ENCODE measurements at places on chromosomes 3 and 15.
A peak's percentile ranks its signal among the peaks of the same experiment; 100 is the strongest.

GRCh38 chr3:90128391-90128790, 1021.0 kb downstream of the EPHA3 start:
- no peak for DNase-seq

DNA sequence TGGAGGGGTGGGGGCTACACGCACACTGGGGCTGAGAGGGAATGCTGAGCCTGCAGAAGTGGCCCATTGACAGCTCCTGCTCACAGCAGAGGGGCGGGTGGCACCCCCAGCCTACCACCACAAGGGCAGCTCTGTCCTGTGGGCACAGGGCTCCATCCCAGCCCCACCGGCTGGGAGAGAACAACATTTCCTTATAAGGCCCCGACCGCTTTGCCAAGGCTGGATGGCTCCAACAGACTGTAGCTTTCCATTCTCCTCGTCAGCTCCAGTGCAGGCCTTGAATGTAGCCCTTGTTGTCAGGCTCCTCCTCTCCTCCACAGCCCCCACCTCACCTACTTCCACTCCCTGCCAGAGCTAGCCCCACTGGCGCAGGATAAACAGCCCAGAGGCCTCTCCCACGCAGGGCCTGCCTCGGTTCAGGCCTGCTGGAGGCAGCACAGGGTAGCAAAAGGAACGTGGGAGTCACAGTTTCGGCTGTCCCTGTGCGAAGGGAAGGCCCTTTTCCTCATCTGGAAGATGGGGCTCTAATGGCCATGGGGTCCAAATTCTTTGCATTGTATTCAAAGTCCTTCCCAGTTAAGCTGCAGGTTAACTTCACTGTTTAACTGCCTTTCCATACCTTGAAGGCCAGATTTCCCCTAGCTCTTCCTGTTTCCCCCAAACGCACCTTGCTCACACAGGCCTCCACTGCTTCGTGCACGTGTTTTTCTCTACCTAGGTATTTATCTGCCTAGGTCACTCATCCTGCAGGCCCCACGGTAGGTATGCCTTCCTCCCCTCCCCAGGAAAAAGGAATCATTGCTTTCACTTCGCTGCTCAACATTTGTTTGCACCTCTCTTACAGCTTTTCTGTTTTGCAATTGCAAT, 101.6 kb upstream of the LPP start:
- no peak for DNase-seq

DNA sequence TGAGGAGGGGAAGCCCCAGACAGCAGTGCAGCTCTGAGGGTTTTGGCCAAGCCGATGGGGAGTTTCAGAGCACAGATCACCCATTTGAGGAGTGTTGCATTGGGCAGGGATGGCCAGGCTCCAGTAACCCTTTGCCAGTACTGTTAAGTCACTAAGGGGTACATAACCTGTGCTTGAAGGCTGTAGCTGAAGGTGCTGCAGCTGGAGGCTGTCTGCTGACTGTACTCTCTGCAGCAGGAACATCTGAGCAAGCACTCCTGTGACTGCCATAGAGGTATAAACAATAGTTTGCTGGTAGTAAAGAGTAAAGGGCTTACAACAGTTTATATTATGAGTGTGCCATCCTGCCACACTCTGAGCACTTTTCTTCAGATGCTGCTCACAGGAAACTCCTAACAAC, 297.8 kb downstream of the EPHA3 start:
- DNase-seq = no peak

DNA sequence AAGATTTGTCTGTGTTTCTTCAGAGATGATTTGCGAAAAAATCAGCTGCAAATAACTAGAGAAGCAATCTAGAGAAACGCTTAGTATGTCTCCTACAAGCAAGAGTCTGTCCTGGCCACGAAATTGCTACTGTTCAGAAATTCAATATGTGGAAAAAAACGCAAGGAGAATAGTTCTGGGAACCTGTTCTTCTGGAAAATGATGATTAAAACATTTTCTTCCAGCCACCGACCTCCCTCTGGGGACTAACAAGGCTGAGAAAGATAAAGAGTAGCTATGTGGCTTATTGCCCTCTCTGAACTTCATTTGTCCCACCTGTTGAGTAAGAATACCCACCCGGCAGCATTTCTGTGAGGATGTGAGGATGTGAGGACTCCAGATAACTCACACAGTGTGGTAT, 31.6 kb downstream of the SNTN start:
- no peak for DNase-seq

GRCh38 chr15:87877822-87878542, 378.6 kb downstream of the NTRK3 start:
- no peak for DNase-seq

DNA sequence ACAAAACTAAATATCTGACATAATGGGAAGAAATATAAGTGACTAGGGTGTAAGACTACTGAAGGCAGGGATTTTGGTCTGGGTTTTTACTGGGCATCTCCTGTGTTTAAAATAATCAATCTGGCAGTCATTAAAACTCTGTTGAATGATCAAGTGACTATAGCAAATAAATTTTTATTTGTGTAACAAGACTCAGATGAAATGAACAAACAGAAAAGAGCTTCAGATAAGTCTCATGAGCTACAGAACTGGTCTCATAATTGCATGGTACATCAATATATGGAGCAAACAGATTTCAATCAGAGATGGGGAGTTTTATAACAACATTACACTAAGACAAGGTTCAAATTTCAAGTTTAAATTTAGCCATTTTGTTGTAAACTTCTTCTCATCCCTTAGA, 372.5 kb downstream of the PLCL2 start:
- DNase-seq = no peak

- no peak for DNase-seq
These were observed 1.9 kb downstream of the MINDY2 start for GRCh38 chr15:58773024-58773423.

DNA sequence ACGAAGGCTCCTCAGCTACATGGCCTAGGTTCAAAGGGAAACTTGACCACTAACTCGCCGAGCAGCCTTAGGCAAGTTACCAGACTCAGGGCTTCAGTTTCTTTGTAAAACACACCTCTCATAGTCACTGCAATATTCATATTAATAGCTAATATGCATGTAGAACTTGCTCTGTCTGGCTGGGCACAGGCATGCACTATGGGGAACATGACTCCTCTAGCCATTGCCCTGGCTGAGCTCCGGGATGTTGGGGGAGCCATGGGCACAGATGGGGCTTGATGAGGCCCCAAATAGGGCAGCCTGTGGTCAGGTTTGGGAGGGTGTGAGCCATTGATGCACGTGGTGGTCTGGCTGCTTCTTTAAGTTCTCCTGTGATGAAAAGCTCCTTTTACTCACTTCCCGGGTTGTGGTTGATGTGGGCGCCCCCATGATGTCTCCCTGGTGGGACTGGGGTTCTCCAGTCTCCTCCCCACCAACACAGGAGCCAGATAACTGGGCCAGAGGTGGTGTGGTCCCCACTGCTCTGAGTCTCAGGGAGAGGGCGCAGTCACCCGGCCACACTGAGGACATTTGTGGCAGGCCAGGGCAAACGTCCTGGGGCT, 29.4 kb upstream of the DUSP7 start:
- DNase-seq = peak; percentile 33

DNA sequence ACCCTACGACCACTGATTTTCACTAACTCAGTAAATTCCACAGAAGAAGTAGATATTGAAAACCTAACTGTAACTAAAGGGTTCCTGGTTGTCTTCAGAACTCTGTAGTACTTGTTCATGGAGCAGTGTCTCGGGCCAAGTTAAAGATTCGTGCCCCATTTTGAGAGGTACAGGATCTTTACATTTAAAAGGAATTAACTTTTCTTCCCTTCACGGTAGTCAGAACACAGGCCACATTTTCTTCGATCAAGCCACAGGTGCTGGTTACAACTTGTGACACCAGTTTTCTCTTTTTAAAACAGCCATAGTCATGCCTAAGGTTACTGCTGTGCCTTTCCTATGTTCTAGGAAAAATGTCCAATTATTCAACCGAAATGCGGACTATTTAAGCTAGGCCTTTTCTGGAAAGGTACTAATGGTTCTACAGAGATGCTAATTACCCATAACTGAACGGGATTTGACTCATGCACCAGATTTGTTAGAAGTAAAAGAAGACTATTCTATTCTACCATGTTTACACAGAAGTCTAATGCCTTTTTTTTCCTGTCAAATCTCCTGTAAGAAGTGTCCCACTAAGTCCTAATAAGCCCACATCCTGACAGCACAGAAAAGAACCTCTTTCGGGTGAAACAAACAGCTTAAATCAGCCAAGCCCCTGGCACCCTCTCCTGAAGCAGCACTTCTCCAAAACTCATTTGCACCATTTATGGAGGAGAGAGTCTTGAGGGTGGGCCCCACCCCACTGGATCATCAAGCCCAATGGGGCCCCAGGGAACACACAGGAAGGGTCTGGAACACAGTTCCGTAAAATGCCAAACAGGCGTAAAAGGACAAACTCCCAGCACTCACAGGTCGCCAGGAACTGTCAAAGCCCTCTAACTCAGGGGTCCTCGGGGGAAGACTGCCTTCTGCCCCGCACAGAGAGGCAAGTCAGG, 1.9 kb downstream of the LRIG1 start:
- no peak for DNase-seq

GRCh38 chr15:63135804-63136203, 14.1 kb downstream of the LACTB start:
- no peak for DNase-seq

All from thymus (tissue), 14 donors.